Stomach (tissue), 19 donors: ENCODE measurements at places on chromosomes 4 and X. TPM values are rescaled to one million over a fixed set of nuclear protein-coding genes. Genes with fewer than 3 reads are reported as not detected.

S100G gene
- polyA plus RNA-seq, result not detected

EGF gene
- not detected for polyA plus RNA-seq

GPRASP1 gene
- polyA plus RNA-seq, result 1.4 TPM

CNGA1 gene
- polyA plus RNA-seq, result 5.4 TPM

NPFFR2 gene
- polyA plus RNA-seq, result not detected

PIM2 gene
- 10.3 TPM for polyA plus RNA-seq
